ENCODE measurements at places on chromosomes 5 and 9.

DNA sequence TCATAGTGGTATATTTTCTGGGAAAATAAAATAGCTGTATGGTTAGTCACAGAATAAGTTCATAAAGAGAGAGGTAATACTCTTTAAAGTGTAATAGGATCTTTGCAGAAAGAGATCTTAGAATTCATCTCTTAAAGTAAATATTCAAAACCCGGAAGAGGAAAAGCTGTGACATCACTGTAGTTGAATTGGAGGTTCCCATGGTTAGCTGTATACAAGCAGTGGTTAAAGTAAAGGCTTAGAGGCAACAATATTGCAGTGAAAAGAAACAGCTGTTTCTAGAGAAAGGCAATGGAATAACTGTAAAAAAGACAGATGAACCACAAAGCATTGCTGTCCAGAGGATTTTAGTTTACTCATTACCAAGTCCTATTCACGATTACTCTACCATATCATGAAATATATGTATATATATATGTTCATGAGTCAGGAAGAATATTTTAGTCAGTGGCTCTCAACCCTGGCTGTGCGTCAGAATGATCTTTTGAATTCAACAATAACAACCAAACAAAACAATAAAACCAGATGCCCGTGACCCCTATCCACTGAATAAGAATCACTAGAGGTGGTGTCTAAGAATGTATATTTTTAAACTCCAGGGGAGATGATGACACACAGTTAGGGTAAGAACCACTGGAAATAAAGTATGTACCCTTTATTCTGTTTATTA lies 4.7 kb downstream of the ERCC6L2 start:
- no peak for DNase-seq

- DNase-seq = no peak
These were observed 3.0 kb upstream of the ZBTB34 start for GRCh38 chr9:126857261-126857960.

- no peak for DNase-seq
These were observed 42.8 kb upstream of the NR4A3 start for GRCh38 chr9:99778836-99779235.

GRCh38 chr9:131091352-131091992 lies 4.9 kb upstream of the AIF1L start:
- no peak for DNase-seq

GRCh38 chr5:130164966-130165365 lies 260.7 kb downstream of the CHSY3 start:
- DNase-seq = no peak

DNA sequence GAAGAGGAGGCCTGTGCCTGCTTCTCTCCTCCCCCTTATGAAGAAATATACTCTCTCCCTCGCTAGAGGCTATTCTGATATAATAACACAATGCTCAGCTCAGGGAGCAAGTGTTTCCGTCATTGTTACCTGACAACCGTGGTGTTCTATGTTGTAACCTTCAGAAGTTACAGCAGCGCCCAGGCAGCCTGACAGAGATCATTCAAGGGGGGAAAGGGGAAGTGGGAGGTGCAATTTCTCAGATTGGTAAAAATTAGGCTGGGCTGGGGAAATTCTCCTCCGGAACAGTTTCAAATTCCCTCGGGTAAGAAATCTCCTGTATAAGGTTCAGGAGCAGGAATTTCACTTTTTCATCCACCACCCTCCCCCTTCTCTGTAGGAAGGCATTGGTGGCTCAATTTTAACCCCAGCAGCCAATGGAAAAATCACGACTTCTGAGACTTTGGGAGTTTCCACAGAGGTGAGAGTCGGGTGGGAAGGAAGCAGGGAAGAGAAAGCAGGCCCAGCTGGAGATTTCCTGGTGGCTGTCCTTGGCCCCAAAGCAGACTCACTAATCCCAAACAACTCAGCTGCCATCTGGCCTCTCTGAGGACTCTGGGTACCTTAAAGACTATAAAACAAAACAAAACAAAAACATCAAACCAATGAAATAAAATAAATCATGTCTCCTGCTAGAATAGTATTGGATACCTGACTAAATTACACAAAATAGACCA lies 1.3 kb downstream of the TMEM174 start:
- DNase-seq = no peak

GRCh38 chr5:178590141-178590923 lies at the start of gene COL23A1:
Gene COL23A1, minus strand, starts transcription at chr5:178590393.
- DNase-seq = peak; percentile 8

DNA sequence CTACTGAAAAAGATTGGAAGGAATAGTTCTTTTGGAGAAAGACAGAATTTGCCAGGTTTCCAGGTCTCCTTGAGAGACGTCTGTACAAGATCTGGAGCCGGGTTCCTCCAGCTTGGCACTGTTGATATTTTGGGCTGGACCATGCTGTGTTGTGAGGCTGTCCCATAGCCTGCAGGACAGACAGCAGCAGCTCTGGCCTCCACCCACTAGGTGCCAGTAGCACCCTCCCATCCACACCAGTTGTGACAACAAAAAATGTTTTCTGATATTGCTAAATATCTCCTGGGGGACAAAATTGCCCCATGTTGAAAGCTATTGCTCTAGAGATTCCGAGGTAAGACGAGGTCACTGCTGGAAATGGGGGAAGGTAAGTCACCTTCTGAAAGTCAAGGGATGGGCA lies 287.7 kb upstream of the DAP start:
- DNase-seq = no peak

- DNase-seq = no peak
These were observed 96.3 kb downstream of the ADAMTS12 start for GRCh38 chr5:33795496-33795895.

DNA sequence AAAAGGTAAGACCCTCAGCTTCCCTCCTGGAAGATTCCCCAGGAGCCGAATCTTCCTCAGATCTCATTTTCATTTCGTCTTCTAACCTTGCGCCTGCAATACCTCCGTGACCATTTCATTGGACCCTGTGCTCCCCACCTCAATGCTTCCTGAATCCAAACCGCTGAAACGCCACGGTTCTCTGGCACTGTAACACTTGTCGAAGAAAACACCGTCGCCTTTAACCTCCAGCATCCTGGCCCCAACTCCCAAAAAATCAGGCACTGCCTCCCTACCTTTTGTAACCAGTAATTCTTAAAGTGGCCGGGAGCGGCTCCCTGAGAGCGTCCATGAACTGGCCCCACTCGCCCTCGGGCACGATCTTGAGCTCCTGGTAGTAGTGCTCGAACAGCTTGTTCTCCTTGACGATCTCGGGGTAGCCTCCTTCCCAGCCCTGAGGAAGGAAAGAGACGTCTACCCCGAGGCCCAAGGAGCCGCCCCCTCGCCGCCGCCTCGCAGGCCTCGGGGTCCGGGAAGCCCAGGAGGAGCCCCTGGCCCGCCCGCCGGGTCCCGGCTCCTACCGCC lies 438 bp downstream of the NSUN2 start:
- no peak for DNase-seq

DNA sequence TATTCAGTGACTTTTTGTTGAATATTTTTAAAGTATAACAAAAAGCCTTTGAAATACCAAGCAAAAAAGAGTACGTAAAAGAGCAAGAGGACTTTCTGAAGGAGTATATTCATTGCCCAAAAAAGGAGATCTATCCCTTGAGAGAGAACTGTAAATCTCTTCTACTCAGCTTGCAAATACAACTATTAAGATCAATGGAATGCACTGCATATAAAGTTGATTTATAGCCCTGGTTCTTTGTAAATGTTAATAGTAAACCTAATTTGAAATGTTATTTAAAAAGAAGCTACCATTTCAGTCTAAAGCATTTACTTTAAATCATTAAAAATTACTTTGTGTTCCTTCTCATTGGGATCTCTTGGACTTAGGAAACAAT lies 168.1 kb downstream of the PDE4D start:
- no peak for DNase-seq

DNA sequence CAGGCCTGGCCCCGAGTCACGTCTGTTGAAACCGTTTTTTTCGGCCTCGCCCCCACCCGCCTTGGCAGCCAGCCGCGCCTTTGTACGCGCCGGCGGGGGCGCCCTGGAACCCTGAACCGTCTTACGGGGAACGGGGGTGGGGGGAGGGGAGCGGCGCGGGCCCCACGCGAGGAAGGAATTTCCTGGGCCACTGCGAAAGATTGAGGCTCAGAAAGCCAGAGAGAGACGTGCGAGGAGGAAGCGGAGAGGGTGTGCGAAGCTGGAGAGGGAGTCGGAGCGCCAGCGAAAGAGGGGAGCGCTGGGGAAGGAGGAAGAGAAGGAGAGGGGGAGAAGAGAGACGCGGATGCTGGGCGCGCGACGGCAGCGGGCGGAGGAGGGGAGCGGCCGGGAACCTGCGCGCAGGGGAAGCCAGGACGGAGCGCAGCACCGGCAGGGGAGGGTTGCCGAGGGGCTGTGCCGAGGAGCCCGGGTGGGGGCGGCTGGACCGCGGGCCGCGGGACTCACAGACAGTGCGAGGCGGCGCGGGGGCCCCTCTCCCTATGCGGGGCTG lies 4.6 kb upstream of the PRDM12 start:
- DNase-seq = no peak

- DNase-seq = no peak
These were observed 687.3 kb upstream of the ST8SIA4 start for GRCh38 chr5:101590384-101590783.

- no peak for DNase-seq
These were observed 5.1 kb upstream of the WDR5 start for GRCh38 chr9:134130503-134131375.

GRCh38 chr5:13976867-13977830 lies 32.7 kb upstream of the DNAH5 start:
- no peak for DNase-seq

DNA sequence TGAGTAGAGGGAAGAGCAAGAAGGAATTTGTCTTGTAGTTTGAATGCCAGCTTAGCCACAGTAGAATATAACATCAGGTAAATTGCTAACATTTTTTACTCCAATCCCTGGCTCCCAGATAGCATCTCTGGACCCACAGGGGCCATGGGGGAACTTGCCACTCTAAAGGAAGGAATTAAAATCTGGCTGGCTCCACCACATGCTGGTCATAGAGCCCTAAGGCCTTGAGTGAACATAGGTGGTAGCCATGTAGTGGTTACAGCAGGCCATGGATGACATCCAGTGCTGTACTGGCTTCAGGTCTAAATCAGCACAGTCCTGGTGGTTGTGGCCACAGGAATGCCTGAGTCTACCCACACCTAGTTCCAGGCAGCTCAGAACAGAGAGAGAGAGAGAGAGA lies 109.9 kb upstream of the RGMB start:
- no peak for DNase-seq

DNA sequence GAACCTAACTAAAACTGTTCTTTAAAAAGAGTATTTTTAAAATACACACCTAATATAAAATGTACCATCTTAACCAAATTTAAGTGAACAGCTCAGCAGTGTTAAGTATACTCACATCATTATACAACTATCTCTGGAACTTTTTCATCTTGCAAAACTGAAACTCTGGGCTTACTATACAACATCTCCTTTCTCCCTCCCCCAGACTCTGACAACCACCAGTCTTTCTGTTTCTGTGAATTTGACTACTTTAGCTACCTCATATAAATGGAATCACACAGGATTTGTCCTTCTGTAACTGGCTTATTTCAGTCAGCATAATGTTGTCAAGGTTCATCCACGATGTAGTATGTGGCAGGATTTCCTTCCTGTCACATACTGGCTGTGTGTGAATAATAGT lies 93.5 kb downstream of the FOXD1 start:
- no peak for DNase-seq

DNA sequence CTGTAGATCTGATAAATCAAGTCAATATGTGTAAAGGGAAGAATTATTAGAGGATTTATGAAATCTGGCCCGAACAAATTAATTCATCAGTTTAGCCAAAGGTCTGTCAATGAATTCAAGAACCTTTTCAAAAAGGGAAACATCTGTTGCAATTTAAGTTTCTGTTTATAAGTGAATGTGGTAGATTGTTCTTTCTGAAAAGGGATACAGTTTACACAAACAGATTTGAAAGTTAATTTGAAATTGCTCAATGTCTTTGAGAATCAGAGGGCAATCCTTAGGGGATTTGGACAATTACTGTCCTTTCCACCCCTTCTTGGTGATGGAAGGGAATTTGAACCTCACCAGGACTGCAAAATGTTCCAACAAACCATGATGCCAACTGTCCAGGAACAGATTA lies 29.7 kb upstream of the ERCC6L2 start:
- no peak for DNase-seq

GRCh38 chr9:120413121-120414048 lies 166.6 kb downstream of the CDK5RAP2 start:
- no peak for DNase-seq

- DNase-seq = no peak
These were observed 42.1 kb upstream of the STXBP1 start for GRCh38 chr9:127569886-127570401.

DNA sequence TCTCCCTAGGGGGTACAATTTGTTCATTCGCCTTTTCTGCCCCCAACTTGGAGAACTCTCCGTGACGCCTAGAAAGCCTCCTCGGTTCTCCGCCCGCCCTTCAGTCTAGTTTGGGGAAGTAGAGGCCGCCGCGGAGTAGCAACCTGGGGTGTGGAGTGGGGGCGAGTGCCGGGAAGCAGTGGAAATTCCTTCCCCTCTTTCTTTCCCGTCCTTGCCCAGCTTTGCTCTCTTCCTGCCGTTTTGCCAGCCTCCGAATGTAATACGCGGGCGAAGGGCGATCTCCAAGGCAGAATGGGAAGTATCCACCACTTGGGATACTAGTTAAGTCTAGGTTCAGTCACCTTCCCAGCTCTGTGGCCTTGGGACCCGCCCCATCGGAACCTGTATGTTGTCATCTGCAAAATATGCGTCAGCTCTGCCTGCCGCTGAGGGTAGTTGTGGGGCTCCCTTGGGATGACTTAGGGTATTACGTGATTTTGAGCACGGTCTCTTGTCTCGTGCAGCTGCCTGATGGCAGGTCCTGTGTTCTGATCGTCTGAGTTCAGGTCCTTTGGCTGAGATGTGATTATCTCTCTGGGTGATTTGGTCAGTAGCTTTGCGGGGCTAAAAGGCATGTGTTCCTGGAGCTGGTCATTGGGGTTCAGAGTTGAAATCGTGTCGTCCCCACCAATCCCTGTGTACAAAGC lies 724 bp downstream of the PAM start:
- DNase-seq = no peak

DNA sequence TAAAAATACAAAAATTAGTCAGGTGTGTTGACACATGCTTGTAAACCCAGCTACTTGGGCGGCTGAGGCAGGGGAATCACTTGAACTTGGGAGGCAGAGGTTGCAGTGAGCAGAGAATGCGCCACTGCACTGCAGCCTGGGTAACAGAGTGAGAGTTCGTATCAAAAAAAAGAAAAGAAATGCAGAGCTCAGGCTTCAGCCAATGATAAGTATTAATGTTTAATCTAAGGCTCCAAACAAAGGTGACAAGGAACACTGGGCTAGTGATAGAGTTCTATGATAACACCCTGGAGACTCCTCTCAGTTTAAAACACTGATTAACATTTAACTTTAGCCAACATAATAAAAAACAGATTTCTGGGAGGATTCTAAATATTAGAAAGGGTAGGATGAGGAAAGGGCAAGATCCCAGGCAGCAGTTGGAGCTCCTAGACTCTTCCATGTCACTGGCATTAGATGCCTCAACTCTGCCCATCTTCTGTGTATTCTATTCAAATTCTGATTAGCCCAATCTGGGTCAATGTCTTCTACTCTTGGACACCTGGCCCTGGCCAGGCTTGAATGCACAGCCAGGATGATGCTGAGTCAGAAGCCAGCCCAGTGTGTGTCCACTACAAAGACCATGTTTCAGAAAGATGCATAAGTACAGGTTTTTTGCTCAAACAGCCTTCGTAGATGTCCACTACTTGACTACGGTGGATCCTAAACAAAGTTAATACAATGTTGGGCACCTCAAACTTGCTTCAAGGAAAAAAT lies 91.0 kb upstream of the FAM169A start:
- no peak for DNase-seq

- no peak for DNase-seq
These were observed 38.4 kb downstream of the TLE4 start for GRCh38 chr9:79610019-79610631.

- DNase-seq = no peak
These were observed 184.0 kb upstream of the GDNF start for GRCh38 chr5:38023799-38024198.

Data from nucleus accumbens (tissue), 56 donors.